ENCODE measurements at places on chromosomes 2 and 18.
A peak's percentile ranks its signal among the peaks of the same experiment; 100 is the strongest.

DNA sequence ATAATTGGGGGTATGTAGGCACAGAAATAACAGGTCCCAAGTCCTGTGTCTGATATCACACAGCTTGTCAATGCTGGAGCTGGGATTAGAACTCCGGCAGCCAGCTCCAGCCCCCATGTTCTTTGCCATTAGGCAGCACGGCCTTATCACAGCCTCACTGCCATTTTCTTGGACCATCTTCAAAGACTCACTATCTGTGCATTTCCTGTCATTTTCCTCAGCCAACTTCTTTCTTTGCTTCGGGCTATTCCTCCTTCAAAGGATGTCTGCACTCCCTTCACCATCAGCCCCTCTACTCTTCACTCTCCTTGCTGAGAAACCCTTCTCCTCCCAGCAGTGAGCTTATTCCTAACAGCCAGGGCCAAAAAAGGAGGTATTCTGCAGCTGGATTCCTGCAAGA lies 139.6 kb downstream of the GALNT14 start:
- no peak for DNase-seq

GRCh38 chr2:224982910-224983711 lies 59.2 kb downstream of the DOCK10 start:
- peak; percentile 8 for DNase-seq

GRCh38 chr18:9321017-9321452 lies 13.5 kb upstream of the TWSG1 start:
- no peak for DNase-seq

DNA sequence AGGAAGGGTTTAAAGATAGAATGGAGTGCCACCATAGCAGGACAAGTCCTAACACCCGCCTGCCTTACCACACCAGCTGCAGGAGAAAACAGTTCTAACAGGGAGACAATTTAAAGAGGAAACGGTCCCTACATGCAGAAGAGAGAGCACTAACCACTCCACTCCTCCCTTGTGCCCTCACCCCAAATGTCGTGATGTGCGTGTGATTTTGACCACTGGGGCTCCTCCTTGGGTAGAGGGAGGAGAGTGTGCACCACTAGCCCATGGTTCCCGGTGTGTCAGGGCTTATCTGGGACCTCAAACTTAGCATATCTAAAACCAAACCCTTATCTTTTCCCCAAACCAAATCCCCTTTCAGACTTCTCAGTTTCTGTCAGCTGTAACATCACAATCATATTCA lies 105.5 kb upstream of the CCDC68 start:
- DNase-seq: no peak

DNA sequence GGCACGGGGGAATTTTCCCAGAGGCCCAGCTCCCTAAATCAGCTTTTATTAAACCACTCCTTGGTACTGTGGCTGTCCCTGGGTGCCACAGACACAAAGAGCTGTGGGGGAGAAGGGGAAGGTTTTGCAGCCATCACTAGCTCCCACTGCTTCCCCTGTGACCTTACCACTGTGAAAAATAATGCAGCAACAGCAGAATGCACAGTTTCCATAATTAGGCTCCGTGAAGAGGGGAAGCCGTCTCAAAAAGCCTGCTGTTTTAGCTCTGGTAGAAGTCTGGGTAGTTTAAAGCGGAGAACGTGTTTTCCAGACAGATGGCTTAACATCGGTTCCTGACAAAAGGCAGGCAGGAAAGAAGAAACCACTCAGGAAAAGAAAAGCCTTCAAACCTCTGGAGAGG lies 27.5 kb upstream of the CAB39 start:
- no peak for DNase-seq

DNA sequence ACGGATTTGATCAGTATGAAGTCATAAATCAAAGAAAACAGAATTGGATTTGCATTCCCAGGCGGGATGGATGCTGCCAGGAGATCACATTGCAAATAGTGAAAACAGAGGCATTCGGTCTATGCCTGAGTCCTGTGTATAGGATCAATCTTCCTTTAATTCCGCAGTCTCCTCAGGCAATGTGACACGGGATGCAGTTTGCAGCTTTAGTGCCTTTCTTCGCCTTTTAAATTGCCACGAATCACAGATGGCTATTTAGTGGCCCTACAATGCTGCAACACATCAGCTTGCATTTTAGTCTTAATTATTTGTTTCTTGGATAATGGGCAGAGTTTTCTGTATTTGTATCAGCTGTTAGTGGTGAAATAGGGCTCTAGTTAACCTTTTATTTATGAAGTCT lies 6.8 kb downstream of the ADCYAP1 start:
- DNase-seq: no peak

GRCh38 chr2:125526093-125526492 lies 1129.9 kb upstream of the GYPC start:
- DNase-seq: no peak

DNA sequence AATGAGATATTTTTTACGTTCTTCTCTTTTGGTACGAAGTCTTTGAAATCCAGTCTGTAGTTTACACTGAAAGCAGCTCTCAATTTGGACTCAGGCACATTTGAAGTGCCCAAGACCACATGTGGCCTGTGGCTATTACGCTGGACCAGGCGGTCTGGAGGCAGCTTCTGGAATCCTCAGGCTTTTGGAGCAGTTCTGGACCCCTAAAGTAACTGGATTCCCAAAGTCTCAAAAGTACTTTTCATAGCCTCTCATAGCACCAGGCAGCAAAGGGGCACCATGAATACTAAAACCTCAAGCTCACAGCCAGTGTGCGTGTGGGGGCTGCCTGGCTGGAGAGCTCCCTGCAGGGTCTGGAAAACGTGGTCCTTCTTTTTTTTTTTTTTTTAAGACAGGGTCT lies 119.0 kb downstream of the SMAD7 start:
- no peak for DNase-seq

DNA sequence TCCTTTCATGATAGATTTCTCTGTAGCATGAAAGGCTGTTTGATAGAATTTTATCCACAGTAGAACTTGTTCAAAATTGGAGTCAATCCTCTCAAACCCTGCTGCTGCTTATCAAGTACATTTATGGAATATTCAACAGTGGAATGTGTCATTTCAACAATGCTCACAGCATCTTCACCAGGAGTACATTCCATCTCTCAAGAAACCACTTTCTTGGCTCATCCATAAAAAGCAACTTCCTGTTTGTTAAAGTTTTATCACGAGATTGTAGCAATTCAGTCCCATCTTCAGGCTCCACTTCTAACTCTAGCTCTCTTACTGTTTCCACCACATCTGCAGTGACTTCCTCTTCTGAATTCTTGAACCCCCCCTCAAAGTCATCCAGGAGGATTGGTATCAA lies 29.4 kb downstream of the PDCL3 start:
- DNase-seq: no peak

- DNase-seq: no peak
Measured at GRCh38 chr2:25230198-25230947, 62.0 kb upstream of the POMC start.

DNA sequence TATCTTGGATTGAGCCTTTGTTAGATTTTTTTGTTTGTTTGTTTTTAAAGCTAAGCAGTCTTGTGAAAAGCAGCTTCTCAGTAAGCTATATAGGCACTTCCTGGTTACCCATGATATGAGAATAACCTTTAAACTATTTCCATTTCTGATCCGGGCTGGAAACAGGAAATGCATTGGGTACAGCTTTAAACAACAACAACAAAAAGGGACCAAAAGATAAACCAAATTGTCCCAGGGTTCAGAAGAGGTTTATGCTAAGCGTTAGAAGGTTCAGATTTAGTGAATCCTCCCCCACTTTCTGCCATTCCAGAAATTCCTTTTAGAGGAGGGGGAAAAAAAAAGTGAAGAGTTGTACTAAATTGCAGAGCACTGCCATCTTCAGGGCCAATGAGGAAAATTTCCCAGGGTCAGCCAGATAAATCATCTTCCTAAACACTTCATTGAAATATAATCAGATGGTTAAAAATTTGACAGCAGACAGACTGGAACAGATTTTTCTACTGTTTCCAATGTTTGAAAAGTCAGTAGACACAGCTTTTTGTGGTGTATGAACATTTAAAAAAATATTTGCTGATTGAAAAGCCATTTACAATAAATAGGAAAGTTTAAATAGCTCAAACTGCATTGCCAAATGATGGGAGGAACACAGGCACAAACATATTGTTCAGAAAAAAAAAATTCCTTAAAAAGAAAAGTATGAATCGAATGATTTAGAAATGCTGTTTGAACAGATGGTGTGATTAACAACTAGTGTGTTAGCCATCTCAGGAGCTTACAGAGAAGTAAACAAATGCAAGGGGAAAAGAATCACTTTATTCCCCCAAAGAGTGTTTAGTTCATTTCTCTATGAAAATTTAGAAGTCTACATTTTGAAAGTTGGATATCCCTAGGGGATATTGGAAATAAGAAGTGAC lies 189.9 kb upstream of the TANK start:
- no peak for DNase-seq

GRCh38 chr2:63364866-63365265 lies 223.4 kb downstream of the WDPCP start:
- no peak for DNase-seq

- no peak for DNase-seq
Measured at GRCh38 chr2:70005752-70006446, 44.5 kb upstream of the ASPRV1 start.

DNA sequence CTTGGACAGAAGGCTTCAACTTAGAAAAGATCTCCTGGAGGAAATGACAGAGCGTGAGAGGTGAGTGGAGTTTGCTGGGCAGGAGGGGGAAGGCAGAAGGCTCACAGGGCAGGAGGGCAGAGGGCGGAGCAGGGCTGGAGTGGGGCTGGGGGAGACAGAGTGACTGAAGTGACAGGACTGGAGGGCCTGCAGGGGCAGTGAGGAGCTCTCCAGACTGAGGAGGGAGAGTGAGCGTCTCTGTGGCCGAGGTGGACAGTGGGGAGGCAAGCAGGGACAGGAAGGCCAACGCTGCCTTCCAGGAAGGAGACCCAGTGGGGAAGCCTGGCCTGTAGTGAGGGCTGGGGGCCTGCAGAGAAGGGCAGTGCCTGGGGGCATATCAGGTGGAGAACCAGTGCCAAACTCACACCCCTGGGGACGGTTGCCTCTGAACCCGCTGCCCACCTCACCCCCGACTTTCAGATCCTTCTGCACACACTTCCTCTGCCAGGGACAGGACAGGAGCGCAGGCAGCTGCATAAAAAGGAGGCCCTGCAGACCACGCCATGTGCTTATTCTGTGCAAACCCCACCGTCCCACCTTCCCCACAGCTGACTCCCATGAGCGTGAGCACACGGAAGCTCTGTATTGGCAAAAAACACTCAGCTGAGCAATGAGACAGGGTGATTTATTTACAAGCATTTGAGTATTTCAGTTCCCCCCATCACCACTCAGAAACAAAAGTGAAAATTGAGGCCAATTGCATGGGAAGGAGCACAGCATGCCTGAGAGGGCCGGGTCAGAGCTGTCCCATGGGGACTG lies 244.3 kb downstream of the FAM210A start:
- no peak for DNase-seq

GRCh38 chr2:107645586-107645985 lies 181.1 kb upstream of the RGPD4 start:
- DNase-seq: no peak

DNA sequence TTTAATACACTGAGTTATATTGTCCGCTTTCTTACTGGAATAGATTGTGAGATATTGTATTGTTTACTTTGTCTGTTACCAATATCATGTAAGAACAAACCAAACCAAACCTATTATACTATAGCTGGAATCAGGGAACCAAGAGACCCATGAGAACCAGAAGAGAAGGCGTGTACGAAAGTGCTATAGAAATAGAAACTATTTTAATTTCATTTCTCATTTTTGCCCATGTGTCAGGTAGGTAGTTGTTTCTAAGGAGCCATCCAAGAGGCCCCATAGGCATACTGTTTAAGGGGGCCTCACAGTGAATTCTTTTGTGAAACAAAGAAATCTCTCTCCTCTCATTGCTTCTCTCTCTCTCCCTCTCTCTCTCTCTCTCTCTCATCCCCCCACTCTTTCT lies 363.6 kb downstream of the RNF144A start:
- DNase-seq: no peak

DNA sequence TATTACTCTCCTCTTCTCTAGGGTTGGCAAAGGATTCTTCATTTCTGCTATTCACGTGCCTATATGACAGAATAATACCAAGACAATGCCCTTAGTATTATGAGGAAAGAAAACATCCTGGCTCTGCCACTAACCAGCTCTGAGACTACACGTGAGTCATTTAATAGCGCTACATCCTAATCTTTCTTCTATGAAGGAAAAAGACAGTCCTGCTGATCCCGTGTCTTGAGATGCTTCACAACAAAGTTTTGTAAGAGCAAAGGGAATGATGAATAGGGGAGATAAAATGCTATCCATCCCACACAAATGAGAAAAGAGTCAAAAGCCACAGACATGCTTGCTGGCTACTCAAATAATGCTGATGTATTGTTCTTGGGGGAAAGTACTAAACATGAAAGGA lies 152.8 kb downstream of the PID1 start:
- no peak for DNase-seq

- no peak for DNase-seq
Measured at GRCh38 chr2:112686348-112687217, 34.2 kb upstream of the NT5DC4 start.

- no peak for DNase-seq
Measured at GRCh38 chr2:43937269-43937820, 58.4 kb downstream of the LRPPRC start.

DNA sequence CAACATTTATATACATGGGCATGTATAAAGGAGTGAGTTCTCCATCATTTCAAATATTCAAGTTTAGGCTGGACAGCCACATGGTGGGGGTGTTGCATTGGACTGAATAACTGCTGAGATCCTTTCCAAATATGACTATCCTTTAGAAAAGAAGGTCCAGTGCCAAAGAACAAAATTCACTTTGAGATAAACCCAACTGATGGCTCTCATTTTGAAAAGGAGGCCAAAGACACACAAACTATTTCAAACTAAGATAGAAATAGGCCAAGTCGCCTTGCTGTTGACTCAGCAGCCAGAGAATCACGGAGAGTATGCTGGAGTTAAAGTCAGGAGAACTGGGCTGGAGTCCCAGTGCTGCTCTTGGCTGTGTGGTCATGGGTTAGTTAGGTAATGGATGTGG lies 204.5 kb upstream of the LRATD1 start:
- DNase-seq: no peak

DNA sequence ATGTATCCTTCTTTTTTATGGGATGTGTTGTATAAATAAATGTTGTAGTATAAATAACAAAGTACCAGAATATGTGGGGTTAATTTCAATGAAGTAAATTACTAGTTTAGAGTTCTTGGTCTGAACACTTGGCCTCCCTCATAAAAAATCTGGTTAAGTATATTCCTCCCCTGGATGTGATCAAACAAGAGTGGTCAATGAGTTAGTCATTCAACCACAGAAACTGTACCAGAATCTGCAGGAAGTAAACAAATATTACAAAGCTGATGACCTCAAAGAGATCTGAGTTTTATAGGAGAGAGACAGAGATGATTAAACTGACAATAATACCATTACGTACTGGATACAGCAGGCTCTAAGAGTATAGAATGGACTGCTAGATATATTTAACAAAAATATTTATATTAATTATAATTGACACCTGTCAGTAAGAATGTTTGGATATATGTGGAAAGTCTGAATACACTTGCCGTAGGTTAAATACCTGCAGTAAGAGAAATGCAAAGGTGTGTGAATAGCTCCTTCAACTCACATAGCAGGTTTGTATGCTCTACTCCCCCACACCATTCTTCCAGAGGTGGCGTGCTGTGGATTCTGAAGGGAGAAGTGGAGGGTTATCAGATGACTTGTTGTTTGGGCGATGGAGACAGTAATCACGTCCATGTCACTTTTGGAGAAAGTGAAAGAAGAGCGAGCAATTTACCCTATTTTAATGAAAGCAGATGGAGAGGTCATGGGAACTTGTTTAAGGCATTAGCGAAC lies 108.3 kb upstream of the LRATD1 start:
- DNase-seq: no peak
